ENCODE measurements at places on chromosomes 2 and 18.

DNA sequence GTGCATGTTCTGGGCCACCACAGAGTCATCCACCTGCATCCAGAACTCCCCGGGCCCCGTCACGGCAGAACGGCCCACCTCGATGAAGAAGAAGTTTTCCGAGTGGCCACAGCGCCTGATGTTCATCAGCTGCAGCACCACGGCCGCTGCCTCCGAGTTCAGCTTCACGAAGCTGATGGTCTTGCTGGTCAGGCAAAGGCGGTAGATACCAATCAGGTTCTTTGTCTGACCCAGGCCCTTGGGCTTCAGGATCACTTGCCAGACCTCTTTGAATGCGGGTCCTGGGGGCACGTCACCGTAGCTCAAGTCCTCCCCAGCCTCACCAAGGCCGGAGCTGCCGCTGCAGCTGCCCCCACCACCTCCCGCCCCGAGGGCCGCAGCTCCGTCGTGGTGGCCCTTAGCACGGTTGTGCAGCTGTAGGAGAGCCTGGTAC is 1.6 kb downstream of the IRS1 start:
- no peak for DNase-seq

DNA sequence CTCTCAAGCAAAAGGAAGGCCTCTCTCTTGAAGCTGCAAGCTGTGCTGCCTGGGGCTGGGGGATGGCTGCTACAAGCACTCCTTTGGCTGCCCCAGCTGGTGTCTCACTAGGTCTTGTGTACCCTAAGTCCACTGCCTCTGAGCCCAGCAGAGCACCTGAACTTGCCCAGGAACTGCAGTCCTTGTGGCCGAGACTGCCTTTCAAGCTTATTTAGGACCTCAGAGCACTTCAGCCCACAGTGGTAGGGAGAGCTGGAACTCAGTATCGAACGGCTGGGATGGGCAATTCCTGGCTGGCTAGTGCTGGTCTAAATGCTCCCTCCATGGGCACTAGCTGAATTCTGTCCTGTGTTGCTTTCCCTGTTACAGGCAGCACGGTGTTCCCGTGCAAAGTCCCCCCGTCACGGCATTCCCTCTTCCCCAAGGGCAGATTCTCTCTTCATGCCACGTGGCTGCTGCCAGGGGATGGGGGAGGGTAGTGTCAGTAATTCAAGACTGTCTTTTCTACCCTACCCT is 25.9 kb downstream of the STPG4 start:
- no peak for DNase-seq

DNA sequence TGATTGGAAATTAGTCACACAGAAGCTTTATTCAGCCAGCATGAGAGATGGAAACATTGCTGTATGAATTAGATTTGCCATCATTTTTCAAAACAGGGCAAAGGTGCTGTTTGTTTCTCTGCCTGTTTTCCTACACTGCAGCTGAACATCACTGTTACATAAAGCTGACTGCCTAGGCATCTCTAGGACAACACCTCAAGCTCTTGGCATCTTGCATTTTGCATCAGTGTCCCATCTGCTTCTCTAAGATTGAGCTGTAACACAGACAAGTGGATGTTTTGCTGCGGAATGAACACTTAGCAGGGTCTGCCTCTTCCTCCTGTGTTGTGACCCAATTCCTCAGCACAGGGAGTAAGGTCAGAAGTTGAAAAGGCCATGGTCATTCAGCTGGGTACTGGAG is 4.9 kb downstream of the CCT7 start:
- no peak for DNase-seq

DNA sequence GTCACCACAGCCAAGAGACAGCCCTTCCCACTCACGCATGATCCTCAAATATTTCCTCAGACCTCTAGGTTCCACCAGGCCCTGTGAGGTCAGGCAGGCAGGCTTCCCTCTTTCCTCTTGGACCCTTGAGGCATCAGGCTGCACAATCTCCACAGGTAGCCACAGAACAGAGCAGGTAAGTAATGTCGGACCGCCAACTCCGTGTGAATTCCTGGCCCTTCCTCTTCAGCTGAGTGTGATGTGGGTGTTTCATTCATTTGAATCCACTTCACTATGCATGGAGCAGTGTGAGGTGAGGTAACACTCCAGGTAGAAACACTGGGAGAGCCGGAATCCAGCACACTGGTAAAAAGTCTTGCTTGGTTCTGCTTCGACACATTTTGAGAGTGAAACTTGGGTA is 44.0 kb downstream of the MRPL35 start:
- no peak for DNase-seq

- DNase-seq, result peak; percentile 23
Observed at GRCh38 chr18:21831413-21831831, 90.8 kb downstream of the MIB1 start.

DNA sequence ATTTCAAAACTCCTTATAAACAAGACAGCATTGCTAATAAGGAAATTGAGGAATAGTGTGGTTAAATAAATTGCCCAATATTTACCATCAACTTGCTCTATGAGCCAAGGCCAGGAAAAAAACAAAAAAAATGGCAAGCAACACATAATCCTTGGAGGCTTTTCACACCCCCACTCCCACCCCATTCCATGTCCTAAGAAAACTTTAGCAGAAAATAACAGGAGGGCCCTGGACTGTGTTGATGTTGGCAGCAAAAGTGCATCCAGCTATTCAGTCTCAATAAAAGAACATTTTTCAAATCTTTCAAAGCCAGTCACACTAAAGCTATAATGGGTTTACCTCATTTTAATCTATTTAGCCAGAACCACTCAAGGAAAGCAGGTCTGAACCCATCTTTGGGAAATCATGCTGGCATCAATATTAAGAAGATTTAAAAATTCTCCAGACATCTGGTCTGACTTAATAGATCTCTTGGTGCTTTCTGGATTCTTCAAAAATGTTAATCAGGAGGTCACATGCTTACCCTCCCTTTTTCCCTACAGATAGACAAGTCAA is 34.6 kb upstream of the STK17B start:
- no peak for DNase-seq

- DNase-seq, result no peak
Observed at GRCh38 chr2:208134928-208135586, 5.4 kb upstream of the CRYGC start.

DNA sequence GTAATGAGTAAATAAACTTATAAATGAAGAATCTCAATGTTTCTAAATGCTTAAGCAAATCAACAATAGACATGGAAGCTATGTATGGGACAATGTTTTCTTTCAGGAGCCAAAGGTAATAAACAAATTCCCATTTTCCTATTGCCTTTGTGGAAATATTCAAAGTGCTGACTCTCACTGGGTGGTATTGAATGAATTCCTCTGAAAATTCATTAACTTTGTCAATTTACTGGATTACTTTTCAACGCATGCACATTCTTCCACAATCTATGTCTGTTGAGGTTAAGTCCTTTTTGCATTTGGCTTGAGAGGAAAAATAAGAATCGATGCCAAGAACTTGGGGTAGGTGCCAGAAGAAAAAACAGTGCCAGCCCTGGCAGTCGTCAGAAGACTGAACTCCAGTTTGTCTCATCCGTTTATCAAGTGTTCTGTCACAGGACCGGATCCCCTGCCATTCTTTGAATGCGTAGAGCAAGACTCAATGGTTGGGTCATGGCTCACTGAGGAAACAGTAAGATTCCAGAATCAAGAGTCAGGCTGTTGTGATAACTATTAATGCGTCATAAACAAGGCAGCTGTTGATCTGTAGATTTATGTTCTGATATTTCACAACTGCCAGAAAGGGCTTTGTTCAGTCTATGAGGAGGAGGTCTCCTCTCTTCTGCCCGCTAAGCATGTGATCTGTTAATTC is 133.3 kb downstream of the GFPT1 start:
- no peak for DNase-seq

DNA sequence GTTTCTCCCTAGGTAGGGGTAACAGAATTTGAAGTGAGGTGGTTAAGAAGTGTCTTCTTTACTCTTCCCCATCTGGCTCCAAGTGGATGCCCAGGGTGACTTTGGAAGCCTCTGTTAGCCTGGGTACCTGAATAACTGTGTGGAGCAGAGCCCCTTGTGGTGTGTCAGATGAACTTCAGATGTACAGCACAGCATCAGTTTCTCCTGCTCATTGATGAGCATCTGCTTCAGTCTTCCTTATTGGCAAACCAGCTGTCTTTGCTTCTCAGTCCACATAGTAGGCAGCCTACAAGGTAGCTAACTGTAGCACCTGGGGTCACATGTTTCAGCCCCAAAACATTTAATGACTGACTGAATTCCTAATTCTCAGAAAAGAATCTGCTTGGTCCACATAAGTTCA is 56.2 kb upstream of the ATP8B1 start:
- peak; percentile 68 for DNase-seq

DNA sequence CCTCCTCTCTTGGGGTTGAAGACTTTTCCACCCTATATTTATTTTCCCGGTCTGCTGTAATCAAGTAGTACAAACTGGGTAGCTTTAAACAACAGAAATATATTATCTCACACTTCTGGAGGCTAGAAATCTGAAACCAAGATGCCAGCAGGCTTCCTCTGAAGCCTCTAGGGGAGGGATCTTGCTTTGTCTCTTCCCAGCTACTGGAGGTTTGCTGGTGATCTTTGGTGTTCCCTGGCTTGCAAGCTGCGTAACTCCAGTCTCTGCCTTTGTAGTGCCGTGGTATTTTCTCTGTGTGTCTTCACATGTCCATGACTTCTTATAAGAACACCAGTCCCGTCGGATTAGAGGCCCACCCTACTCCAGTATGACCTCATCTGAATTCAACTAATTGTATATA is 44.4 kb downstream of the MYO3B start:
- DNase-seq, result peak; percentile 59

GRCh38 chr2:212013626-212014025 is 525.0 kb downstream of the ERBB4 start:
- peak; percentile 14 for DNase-seq

- no peak for DNase-seq
Observed at GRCh38 chr18:8277270-8277669, 332.0 kb upstream of the RAB12 start.

DNA sequence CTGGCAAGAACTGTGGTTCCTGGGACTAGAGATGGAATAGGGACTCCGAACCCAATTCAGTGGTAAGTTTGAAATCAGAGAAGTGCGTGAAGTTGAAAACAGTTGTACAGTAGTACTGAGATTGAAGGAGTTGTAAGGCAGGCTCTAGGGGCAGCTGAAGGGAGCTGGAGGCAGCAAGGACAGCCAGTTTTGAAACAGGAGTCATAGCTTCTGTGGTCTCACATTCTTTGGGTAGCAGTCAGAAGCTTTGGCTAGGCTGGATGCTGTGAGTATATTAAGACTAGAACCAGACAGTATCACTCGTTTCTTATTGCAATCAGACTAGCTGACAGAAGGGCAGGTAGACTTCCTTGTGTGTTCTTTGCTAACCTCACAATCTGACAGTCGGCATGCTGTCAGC is 64.5 kb upstream of the ADAM23 start:
- no peak for DNase-seq

DNA sequence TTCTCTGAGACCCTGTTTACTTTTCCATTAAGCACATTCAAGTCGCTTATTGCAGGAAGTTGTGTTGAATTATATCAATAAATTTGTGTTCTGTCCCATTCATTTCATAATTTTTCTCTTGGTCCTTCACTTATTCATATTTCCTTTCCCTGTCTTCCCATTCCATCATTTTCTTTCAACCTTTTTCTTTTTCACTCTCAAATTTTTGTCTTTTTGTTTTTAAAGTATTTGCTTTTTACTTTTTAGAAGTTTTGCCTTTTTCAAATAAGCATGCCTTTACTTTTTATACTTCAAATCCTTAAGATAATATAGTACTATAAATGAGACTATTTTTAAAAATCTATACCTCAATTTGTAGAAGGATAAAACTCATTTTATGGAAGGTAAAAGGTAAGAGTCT is 120.5 kb downstream of the ATL2 start:
- DNase-seq, result no peak

DNA sequence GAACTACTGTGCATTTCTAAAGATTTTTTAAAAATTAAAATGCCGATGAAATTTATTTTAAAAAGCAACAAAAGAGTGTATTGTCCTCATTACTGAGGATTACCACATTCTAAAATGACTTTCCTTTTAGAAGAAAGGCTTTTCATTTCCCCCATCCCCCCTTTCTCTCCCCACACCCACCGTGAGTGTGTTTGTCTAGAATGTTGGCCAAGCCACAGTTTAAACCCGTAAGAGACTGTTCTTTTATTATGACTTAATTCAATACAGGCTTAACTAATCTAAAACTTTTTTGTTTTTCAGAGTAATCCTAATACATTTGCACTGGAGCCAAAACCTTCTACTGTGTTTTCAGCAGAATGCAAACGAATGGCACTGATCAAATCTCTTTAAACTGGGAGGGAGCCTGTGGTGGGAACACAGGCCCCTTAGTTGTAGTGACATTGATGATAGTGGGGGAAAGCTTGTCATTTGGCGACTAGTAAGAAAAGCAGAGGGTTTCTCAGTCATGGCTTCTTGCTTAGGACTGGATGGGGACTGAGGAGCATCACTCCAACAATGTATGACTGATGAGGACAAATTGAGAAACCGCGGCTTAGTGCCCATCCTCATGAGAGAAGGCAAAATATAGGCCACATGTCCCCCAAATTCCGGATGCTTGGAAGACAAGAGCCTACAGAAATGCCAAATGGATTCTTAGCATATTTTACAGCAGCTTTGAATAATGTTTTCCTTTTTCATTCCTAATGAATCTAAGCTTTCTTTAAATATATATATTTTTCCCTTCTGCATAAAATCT is 154.0 kb upstream of the SMIM21 start:
- no peak for DNase-seq

GRCh38 chr2:160388464-160389263 is 104.9 kb downstream of the RBMS1 start:
- no peak for DNase-seq

- no peak for DNase-seq
Observed at GRCh38 chr2:112946086-112946485, 31.7 kb upstream of the IL36G start.

- DNase-seq, result no peak
Observed at GRCh38 chr2:39705638-39706037, 39.9 kb downstream of the TMEM178A start.

GRCh38 chr2:12320991-12321641 is 395.6 kb upstream of the TRIB2 start:
- DNase-seq, result peak; percentile 30

All from mesendoderm (in vitro differentiated cells).